CD14-positive monocyte (primary cell): ENCODE measurements at places on chromosomes 2 and 18. TPM values are rescaled to one million over a fixed set of nuclear protein-coding genes. Genes with fewer than 3 reads are reported as not detected.

LYPD6B gene
- polyA plus RNA-seq: not detected

SPDYA gene
- polyA plus RNA-seq: not detected

DNA sequence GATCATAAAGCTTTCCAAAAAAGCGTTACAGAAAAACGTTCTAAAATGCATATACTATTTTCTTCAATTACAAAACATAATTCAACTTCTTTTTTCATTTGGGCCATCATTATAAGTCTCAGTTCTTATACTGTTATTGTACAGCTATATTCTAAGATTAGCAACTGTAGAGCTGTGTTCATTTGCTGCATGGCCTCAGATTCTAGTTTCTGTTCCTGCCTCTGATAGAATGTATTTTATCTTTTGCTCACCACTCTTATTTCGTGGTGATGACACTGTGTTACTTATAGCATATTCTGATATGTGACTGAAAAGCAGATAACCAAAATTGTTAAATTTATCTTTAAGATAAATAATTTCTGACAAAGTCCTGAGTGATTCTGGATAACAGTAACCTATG is 67.2 kb downstream of the PTRHD1 start:
- DNase-seq: no peak

DNA sequence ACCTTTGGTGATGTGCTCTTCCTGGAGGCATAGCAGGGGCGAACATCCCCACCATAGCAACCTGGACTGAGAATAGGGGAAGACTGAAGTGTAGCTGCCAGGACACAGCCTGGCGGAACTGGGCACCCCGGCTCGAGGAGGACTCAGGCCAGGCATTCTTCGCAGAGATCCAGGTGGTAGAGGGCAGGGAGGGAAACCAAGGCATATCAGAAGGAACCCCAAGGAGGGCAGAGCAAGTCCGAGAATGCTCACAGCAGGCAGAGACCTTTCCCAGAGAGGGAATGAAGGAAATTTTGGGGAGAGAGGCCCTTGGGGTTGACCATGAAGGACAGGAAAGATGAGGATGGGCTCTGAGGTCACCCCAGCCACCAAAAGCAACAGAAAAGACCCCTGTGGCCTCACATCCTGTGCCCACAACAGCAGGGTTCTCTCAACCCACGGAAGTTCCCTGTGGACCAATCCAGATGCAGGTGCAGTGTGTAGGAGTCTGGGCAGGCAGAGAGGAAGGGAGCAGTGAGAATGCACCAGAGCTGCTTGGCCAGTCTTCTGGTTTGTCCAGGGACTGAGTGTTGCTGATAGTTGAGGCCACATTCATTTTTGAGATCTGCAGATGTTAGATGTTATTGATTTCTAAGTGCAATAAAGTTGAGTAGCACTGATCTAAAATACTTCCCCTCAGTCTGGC is 136.9 kb downstream of the PXDN start:
- no peak for DNase-seq

DNA sequence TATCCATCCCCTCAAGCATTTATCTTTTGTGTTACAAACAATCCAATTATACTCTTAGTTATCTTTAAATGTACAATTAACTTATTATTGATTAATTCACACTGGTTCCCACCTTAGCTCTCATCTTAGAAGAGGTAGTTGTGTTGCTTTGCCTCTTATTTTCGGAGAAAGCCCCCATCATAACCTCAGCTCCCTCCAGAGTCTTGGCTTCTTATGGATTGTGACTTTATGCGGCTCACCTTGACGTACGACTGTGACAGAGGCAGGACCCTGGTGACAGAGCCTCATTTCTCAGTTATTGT is 132.9 kb downstream of the SPTBN1 start:
- DNase-seq: no peak

GRCh38 chr2:120014226-120014980 is 1.5 kb downstream of the EPB41L5 start:
- DNase-seq: no peak

- no peak for DNase-seq
These were observed 1357.9 kb upstream of the CELF4 start for GRCh38 chr18:38923540-38923939.

GRCh38 chr2:184413671-184414229 is 184.6 kb upstream of the ZNF804A start:
- no peak for DNase-seq

- DNase-seq: no peak
These were observed 102.0 kb upstream of the PPP1CB start for GRCh38 chr2:28649481-28650265.
